ENCODE measurements at places on chromosomes 5 and 9. TPM values are rescaled to one million over a fixed set of nuclear protein-coding genes. Genes with fewer than 3 reads are reported as not detected.

The SEMA4D gene
- 10.3 TPM for total RNA-seq

The IL33 gene
- total RNA-seq, result 6.0 TPM

The DMGDH gene
- total RNA-seq, result 0.41 TPM

The INSL4 gene
- total RNA-seq, result not detected

The DND1 gene
- 0.40 TPM for total RNA-seq

The GCNT4 gene
- total RNA-seq, result 4.0 TPM

The NDUFA8 gene
- total RNA-seq, result 22.3 TPM

DNA sequence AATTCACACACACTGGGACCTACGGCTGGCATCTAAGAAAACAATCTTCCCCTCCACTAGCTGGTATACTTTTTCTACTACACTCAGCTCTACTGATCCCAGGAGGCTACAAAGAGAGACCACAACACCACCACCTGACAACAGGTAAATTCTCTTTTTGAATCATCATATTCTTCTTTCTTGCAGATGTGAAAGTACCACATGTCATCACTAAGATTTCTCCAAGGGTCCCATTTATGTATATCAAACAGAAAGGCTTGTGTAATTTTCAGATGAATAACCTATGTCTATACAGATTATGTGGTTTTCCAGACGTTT, 25.1 kb downstream of the PUM3 start:
- no peak overlapping the region for H3K4me3 ChIP-seq
- H3K27ac ChIP-seq, result peak overlapping the region; percentile 44
- H3K36me3 ChIP-seq, result peaks cover 4% of the 10 kb centered on the region
- H3K4me1 ChIP-seq, result no peaks in the 10 kb centered on the region
- H3K27me3 ChIP-seq, result no peaks in the 10 kb centered on the region

DNA sequence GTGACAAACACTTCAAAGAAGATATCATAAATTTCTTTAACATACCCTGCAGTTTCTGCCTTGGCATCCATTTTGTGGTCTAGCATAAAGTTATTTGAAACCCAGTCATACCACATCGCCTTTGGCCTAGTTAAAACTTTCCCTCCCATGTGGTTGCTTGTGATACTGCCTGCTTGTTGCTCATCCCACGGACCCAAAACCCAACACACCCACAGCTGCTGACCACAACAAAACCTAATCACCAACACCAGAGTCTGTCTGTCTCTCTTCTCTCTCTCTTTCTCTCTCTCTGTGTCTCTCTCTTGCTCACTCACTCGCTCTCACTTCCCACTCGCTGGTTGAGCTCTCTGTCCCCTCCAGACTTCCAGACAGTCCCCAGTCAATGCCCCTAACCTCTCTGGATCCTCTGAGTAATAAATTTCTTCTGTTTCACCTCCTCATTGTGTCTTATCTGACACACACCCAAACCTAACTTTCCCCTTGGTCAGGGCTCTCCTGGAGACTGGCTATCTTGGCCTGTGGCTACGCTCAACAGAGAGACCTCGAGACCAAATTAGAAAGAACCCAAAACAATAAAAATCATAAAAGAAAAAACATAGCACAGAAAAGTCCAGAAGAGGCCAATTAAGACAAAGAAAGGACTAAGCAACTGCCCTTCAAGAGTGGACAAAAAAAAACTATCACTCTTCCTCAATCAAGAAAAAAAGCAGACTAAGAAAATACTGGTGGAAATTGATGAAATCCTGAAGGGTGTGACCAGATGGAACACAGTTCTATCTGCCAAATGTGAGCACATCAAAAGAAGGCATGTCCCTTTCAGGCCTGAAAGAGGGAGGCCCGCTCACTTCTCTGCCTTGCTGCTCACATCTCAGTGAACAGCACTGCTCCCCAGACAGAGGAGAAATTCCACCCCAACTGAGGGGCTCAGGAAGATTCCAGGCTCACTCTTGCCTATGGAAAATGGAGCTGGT, 41.5 kb downstream of the TTLL11 start:
- H3K4me3 ChIP-seq, result no peak overlapping the region
- H3K27me3 ChIP-seq, result no peaks in the 10 kb centered on the region
- H3K4me1 ChIP-seq, result no peaks in the 10 kb centered on the region
- DNase-seq, result no peak
- H3K36me3 ChIP-seq, result no peaks in the 10 kb centered on the region

GRCh38 chr5:125455041-125455440, 708.6 kb upstream of the ZNF608 start:
- no peak overlapping the region for H3K27ac ChIP-seq
- no peaks in the 10 kb centered on the region for H3K4me1 ChIP-seq
- H3K27me3 ChIP-seq, result no peaks in the 10 kb centered on the region
- H3K4me3 ChIP-seq, result no peak overlapping the region

- no peaks in the 10 kb centered on the region for H3K27me3 ChIP-seq
- peaks cover 18% of the 10 kb centered on the region for H3K4me1 ChIP-seq
- no peak overlapping the region for H3K4me3 ChIP-seq
- H3K36me3 ChIP-seq, result no peaks in the 10 kb centered on the region
- DNase-seq, result no peak
These were observed 81.1 kb upstream of the TNFAIP8 start for GRCh38 chr5:119274767-119275130.

DNA sequence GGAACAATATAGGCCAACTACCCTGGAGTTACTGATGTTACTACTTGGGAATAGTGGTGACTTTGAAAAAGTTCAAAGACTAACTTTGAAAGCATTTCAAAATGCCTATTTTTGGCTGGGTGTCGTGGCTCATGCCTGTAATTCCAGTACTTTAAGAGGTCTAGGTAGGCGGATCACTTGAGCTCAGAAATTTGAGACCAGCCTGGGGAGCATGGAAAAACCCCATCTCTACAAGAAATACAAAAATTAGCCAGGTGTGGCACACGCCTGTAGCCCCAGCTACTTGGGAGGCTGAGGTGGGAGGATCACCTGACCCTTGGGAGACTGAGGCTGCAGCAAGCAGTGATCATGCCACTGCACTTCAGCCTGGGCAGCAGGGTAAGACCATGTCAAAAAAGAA, 105.3 kb downstream of the ARRDC3 start:
- no peak overlapping the region for H3K27ac ChIP-seq
- H3K36me3 ChIP-seq, result no peaks in the 10 kb centered on the region
- H3K4me3 ChIP-seq, result no peak overlapping the region
- peaks cover 4% of the 10 kb centered on the region for H3K4me1 ChIP-seq
- DNase-seq, result no peak

DNA sequence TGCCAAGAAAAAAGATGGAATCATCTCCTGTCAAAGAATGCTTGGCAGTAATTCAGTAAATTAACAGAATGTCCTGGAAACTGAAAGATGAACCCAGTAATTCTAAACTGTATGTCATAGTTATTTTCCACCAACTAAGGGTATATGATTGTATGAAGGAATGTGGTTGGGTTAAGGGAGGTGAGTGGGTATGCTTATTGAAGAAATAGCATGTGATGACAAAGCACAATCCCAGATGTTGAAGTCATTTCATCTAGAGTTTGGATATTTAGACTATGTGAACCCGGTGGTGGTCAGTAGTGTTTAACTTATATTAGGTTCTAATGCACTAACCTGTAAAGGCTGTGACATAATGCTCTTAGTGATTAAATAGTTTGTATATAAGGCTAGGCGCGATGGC, 87.3 kb downstream of the CDKN2A start:
- H3K4me1 ChIP-seq, result no peaks in the 10 kb centered on the region
- no peak for DNase-seq
- no peak overlapping the region for H3K4me3 ChIP-seq
- no peaks in the 10 kb centered on the region for H3K36me3 ChIP-seq
- H3K27ac ChIP-seq, result no peak overlapping the region
- no peaks in the 10 kb centered on the region for H3K27me3 ChIP-seq

- H3K27me3 ChIP-seq, result no peaks in the 10 kb centered on the region
- H3K4me3 ChIP-seq, result no peak overlapping the region
- no peaks in the 10 kb centered on the region for H3K36me3 ChIP-seq
- no peaks in the 10 kb centered on the region for H3K4me1 ChIP-seq
These were observed 1.7 kb downstream of the PDCD1LG2 start for GRCh38 chr9:5511935-5512580.

- DNase-seq, result no peak
- no peaks in the 10 kb centered on the region for H3K27me3 ChIP-seq
- no peaks in the 10 kb centered on the region for H3K36me3 ChIP-seq
- H3K27ac ChIP-seq, result peak overlapping the region; percentile 93
- no peak overlapping the region for H3K4me3 ChIP-seq
- peaks cover 82% of the 10 kb centered on the region for H3K4me1 ChIP-seq
These were observed 3.1 kb downstream of the CXXC5 start for GRCh38 chr5:139651043-139651834.

DNA sequence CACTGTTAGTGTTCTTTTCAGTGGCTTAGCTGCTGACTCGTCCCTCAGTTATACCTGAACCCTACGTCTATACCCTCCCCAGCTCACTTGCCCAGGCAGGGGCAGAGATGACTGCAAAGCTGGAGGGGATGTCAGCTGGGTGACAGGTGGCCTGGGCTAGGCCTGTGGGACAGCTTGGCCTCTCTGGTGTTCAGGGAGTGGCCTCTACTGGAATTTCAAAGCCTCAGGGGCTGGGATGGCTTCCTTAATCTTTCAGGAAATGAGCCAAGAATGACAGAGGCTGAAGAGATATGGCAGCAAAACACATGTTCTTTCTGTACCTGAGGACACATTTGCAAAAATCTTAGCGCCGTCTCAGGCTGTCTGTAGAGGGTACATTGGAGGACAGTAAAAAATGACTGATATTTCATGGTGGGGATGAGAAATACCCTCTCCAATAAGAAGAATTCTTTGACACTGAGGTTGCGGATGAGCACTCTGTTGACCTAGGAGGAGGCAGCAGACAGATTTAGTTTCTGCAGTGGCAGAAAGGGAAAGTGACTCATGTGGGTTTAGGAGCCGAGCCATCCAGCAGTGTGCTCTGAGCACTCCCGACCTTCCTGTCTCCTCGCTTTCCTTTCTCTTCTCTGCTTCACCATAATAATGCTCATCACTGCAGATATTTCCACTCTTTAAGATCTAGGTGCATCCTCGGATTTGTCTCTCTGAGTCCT, 54.4 kb downstream of the ENTREP1 start:
- H3K27ac ChIP-seq, result no peak overlapping the region
- DNase-seq, result no peak
- H3K4me3 ChIP-seq, result no peak overlapping the region
- no peaks in the 10 kb centered on the region for H3K36me3 ChIP-seq

GRCh38 chr9:89890326-89890980, 285.6 kb downstream of the GADD45G start:
- H3K27ac ChIP-seq, result peak overlapping the region; percentile 74
- H3K27me3 ChIP-seq, result no peaks in the 10 kb centered on the region
- DNase-seq, result no peak
- H3K36me3 ChIP-seq, result no peaks in the 10 kb centered on the region
- no peak overlapping the region for H3K4me3 ChIP-seq

DNA sequence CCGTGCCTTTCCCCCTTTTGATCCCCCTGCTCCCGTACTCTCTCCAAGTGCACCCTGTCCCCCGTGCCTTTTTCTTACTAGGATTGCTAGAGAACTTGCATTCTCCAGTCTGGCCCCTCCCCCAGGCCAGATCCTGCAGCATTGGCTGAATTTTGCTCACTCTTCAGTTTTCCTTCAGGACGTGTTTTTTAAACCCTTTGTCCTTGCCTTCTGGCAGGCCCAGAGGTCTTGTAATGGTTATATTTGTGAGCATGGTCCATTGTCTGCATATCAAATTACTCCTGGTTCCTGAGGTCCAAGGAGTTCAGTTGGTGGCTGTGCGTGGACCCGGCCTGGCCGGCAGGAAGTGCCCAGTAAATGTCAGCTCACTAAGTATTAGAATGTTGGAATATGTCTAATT, 606 bp downstream of the TBC1D13 start:
- H3K27ac ChIP-seq, result peak overlapping the region; percentile 88
- H3K4me1 ChIP-seq, result peaks cover 12% of the 10 kb centered on the region
- peak overlapping the region; percentile 98 for H3K4me3 ChIP-seq
- H3K36me3 ChIP-seq, result peaks cover 10% of the 10 kb centered on the region
- DNase-seq, result peak; percentile 23
- no peaks in the 10 kb centered on the region for H3K27me3 ChIP-seq

DNA sequence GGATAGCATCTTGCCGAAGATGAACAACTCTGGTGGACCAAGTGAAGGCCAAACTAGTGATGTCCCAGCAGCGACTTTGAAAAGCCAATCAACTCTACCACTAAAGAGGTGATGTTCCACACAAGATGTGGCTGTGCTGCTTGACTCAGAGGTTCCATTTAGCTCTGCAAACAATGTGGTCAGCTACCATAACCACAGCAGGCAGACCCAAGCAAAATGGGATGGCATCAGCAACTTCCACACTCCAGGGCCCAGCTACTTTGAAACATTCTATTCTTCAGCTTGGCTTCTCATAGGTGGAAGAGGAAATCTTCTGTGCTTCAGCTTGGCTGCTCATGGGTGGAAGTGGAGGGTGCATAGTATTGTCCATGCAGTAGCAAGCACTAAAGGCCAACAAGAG, 70.5 kb downstream of the IRX2 start:
- DNase-seq, result no peak
- H3K4me3 ChIP-seq, result no peak overlapping the region
- no peaks in the 10 kb centered on the region for H3K4me1 ChIP-seq
- H3K36me3 ChIP-seq, result no peaks in the 10 kb centered on the region

DNA sequence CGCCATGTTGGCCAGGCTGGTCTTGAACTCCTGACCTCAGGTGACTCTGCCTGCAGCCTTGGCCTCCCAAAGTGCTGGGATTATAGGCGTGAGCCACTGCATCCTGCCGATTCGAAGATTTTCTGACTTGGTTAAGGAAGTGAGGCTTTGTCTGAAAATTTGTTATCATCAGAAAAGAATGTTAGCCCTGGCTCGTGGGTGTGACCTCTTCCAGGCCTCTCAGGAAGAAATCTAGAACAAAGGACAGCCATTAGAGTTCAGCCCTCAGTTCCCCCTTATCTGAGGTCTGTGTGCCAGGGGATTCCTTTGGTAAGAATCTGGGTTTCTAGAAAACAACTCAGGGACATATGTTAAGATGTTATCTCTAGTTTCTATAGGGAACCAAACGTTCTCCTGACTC, 6.2 kb downstream of the OR2S2 start:
- DNase-seq, result no peak
- H3K27me3 ChIP-seq, result no peaks in the 10 kb centered on the region
- H3K27ac ChIP-seq, result no peak overlapping the region
- no peaks in the 10 kb centered on the region for H3K36me3 ChIP-seq

GRCh38 chr9:86706391-86706790, 240.9 kb downstream of the GAS1 start:
- H3K4me1 ChIP-seq, result no peaks in the 10 kb centered on the region
- no peak overlapping the region for H3K4me3 ChIP-seq
- no peak overlapping the region for H3K27ac ChIP-seq
- H3K36me3 ChIP-seq, result no peaks in the 10 kb centered on the region
- DNase-seq, result no peak

DNA sequence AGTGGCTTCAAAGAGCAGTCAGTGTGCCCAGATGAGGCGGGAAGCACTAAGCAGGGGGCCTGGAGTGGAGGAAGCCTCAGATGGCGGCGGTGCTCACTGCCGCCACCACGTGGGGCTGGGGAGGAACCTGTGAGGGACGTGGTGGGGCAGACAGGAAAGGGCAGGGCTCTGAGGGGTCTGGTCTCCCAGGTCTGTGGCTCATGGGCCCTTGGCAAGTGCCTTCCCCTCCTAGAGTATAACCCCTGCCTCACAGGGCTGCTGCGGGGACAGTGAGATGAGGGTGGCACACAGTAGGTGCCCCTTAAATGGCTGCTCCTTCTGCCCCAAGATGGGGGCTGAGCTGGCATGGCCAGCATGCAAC, 26.6 kb downstream of the NR5A1 start:
- no peaks in the 10 kb centered on the region for H3K36me3 ChIP-seq
- H3K4me1 ChIP-seq, result no peaks in the 10 kb centered on the region
- no peak overlapping the region for H3K27ac ChIP-seq
- peaks cover 80% of the 10 kb centered on the region for H3K27me3 ChIP-seq

GRCh38 chr9:127121628-127122175, 733 bp downstream of the ANGPTL2 start:
- H3K27me3 ChIP-seq, result no peaks in the 10 kb centered on the region
- H3K27ac ChIP-seq, result peak overlapping the region; percentile 85
- DNase-seq, result no peak
- H3K4me3 ChIP-seq, result peak overlapping the region; percentile 32
- H3K36me3 ChIP-seq, result no peaks in the 10 kb centered on the region
